NCI-H1417 treated with DMSO at 0.1 percent for 48 hours (cell line): ENCODE measurements at places on chromosomes 12 and 14.

DNA sequence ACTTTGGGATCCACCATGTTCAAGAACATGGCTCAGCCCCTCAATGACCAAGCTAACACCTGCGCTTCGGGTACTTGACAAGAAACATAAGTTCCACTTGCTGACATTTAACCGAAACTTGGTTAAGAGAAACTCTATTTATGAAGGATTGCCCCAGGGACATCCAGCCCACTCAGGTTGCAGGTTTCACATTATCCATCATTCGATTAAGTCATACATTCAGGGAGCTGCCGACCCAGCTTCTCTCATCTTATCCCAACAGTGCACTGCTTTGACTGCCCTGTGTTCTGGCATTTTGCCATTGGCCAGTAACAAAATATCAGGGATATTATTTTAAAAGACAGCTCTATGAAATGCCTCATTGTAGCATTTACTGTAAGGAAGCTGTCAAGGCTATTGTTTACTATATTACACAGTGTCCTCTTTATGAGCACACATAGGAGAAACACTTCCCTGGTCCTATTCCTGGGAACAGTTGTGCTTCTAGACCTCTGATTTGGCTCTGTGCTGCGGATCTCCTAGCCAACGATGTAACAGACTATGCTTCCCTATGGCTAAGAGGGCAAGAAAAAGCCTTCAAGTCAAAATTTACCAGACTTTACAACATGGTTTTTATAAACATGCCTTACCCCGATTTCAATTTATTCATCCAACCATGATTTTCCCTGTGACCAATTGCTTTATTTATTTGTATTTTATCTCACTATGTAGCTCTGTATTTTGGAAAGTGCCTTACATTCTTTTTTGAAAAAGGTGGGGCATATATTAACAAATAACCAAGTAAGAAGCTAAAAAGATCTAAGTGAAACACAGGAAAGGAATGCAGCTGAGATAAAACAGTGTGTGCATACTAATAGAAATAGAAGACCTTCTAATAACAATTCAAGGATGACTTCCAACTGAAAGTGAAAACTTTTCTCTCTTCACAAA, 109.3 kb downstream of the ITPR2 start:
- no peak for DNase-seq

DNA sequence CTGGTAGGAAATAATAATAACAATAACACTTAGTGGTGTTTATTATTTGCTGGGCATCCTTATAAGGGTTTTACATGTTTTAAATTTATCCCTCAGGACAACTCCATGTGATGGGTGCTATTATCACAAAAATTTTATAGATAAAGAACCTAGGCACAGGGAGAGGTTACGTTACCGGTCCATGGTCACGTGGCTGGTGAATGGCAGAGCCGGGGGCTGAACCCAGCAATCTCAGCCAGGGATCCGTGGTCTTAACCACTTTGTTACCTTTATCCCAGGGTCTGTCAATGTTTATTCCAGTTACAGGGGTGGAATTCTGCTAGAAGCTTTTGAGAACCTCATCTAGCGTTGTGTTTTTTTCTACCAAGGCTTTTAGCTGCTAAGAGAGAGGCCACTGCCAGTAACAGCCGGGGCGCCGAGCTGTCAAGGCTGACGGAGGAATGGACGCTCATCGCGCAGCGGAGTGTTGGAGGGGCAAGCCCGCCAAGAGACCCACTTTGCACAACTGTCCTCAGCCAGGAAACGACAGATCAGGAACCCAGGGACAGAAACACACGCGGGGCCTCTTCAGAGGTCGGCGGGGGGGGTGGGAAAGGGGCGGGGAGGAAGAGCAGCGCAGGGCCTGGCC, 418 bp downstream of the AMN1 start:
- DNase-seq: no peak

GRCh38 chr12:116142936-116143898, 134.3 kb downstream of the MED13L start:
- DNase-seq: no peak

GRCh38 chr12:109482894-109483293, 5.5 kb downstream of the UBE3B start:
- DNase-seq: no peak

GRCh38 chr12:32100361-32100760, 6.3 kb upstream of the BICD1 start:
- no peak for DNase-seq

DNA sequence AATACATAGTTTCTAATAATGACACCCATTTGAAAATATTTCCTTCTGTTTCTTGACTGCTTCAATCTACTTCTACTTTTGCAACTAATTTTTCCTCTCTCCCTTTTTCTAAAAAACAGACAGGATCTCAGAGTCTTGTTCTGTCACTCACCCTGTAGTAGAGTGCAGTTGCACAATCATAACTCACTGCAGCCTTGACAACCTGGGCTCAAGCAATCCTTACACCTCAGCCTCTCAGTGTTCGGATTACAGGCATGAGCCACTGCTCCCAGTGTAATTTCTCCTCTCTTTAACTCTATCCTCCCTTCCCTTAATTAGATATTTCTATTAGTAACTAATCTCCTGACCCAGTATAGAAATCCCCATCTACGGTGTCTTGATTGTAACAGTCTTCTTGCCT, 45.4 kb downstream of the SENP1 start:
- no peak for DNase-seq

DNA sequence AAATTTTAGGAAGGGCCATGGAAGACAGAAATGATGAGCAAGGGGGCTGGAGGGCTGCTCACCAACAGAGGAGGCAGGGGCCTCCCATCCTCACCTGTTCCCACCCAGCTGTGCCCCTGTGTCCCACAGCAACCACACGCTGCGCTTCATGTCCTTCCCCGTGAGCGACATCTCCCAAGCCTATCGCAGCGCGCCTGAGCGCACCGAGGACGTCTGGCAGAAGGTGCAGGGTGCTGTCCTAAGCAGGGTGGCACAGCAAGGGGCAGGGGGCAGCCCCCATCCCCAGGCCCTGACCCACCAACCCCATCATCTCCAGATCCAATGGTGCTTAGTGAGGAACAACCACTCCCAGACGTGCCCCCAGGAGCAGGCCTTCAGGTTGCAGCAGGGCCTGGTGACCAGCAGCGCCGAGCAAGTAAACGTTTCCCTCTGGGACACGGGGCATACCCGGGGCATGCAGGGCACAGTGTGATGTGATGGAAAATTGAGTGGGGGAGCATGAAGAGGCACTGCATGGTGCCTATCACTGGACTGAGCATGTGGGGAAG, 8.1 kb downstream of the CARMIL3 start:
- no peak for DNase-seq

GRCh38 chr12:29160230-29160629, 11.2 kb downstream of the FAR2 start:
- no peak for DNase-seq

DNA sequence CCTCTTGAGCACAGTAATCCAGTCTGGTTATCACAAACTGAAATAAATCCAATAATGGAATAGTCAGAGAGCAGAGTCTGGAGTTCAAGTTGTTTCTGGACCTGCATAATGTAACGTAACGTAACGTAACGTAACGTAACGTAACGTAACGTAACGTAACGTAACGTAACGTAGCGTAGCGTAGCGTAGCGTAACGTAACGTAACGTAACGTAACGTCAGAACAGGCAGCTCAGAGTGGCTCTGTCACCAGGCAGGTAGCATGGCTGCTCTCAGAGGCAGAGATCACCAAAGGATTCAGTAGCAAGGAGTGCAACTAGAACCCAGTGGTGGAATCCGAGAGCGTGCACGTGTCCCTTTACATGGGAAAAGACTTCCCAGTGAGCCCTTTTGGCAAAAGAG, 85.7 kb upstream of the USP44 start:
- no peak for DNase-seq

DNA sequence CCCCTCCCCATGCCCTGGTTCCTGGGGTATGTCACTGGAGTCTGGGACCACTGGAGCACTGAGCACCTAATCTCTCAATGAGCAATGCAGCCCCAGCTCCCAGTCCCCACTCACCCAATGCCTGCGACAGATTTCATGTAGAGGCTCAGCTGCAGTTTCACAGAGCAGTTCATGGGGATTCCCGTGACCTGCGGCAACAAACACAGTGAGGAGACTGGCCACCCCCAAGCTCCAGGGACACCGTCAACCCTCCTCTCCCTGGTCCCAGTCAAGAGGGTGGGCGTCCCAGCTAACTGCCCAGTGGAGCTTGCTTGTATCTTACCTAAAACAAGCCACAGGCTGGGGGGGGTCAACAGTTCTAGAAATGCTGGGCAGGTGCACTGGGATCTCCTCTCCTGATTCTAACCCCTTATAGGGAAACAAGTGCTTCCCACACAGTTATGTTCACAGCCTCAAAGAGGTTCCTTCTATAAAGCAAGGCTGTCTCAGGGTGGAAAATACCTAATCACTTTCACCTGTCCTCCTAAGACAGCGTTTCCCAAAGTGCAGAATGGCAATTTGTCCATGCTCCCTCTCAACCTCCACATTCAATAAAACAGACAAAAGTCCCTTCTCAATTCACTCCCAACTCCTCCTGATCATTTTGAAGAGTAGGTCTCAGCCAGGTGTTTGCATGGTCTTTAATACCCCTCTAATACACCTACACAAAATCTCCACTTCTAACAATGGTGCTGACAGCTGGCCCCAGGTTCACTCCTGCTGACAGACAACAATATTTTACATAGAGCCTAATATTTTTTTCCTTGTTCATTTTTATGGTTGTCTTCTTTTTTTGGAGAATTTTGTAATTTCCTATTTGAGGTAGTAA, 68.3 kb downstream of the SCARB1 start:
- DNase-seq: no peak

DNA sequence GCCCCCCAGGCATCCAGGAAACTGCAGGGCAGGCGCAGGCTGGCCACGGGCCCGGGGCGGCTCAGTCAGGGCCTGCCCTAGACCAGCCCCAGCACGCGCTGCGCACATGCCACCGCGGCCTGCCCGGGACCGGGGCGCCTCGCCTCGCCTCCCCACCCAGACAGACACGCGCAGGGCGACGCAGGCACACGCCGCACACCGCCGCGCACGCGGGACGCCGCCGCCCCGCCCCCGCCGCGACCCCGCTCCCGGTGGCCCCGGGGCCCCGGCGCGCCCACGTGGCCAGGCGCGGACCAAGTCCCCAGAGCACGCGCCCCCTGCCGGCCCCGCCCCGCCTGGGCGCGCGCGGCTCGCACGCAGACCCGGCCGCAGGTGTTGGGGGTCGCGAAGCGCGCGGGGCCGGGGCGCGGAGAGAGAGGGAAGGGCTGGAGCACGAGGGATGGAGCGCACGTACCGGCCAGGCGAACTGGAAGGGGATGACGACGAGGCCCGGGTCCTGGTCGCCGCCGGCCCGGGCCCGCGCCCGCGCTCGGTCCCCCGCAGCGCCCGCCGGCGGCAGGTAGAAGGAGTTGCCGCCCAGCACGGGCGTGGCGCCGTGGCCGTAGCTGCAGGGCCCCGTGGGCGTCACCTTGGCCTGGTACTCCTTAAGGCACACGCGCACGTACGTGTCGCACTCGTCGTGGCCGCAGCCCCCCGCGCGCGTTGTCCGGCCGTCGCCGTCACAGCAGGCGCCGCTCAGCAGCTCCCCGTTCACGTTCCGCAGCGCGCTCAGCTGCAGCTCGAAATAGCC, 1.1 kb downstream of the JAG2 start:
- no peak for DNase-seq

DNA sequence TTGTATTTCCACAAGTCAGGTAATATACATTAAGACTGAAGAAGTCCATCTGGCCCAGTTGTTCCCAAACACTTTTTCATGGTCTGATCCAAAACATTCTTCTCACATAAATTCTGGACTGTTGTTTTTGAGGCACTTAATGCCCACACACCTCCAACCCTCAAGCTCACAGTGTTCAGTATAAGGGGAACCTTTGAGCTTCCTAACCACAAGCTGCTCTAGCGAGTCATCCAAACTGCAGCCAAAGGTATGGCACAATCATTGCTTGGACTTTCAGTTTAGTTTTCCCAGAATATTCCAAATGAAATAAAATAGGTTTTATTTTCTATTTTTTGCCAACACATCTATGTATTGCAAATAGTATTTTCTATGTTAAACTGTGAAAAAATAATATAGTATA, 103.0 kb downstream of the PUS7L start:
- no peak for DNase-seq

GRCh38 chr12:94427501-94428381, 31.9 kb downstream of the CEP83 start:
- DNase-seq: no peak

GRCh38 chr12:94123127-94123526, 25.2 kb upstream of the PLXNC1 start:
- DNase-seq: no peak

DNA sequence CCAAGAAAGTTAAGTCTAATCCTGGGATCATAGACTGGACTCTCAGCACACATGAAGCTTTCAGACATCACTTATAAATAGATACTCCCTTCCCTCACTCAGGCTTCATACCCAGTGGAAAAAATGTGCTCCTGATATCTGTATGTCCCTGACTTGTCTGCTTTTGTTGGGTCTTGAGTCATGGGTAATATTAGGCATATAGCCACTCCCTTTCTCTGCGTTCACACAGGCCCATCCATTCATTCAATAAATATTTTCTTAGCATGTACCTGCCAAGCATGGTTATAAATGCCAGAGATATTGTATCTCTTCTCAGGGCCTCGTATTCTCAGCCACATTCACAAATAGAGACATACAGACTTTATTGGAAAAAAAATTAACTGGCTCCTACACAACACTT, 43.5 kb downstream of the COX16 start:
- no peak for DNase-seq

GRCh38 chr14:33933386-33933933, 17.4 kb downstream of the EGLN3 start:
- DNase-seq: no peak

- no peak for DNase-seq
Measured at GRCh38 chr12:52037248-52037861, 13.9 kb upstream of the NR4A1 start.

DNA sequence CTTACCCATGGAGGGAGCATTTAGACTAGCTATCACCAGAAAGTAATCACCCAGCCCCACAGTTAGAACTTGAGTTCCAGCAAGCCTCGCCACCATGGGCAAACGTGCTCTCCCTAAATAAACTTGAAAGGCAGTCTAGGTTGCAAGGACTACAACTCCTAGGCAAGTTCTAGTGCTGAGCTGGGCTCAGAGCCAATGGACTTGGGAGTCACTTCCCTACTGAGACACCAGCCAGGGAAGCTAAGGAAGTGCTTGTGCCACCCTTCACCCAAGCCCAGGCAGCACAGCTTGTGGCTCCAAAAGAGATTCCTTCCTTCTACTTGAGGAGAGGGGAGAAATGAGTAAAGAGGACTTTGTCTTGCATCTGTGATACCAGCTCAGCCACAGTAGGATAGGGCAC, 57.9 kb downstream of the SLCO1A2 start:
- no peak for DNase-seq
